ENCODE measurements at places on chromosomes 2 and 18. TPM values are rescaled to one million over a fixed set of nuclear protein-coding genes. Genes with fewer than 3 reads are reported as not detected.
A peak's percentile ranks its signal among the peaks of the same experiment; 100 is the strongest.

The CYTIP gene
- total RNA-seq = 369 TPM

The ALPI gene
- not detected for total RNA-seq

The TMEM18 gene
- total RNA-seq = 21.8 TPM

The TMEM169 gene
- total RNA-seq = 2.0 TPM

The RGPD4 gene
- total RNA-seq = not detected

DNA sequence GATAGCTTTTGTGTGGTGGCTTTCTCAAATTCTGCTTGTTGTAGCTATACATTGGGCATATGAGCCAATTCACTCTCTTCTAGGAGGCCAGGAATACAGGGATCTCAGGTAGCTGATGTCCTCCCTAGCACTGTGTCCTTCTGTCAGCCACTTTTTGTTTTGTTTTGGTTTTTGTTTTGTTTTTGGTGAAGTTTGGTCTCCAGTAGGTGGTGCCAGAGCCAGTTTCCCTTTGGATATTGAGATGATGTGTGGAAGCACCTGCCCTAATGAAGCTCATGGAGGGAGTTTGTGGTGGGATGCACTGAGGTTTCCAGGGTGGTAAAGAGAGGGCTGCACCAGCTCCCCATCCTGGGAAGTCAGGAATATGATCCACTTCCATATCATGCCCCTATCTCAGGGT is 100.5 kb upstream of the VWC2L start:
- DNase-seq = no peak
- H3K27me3 ChIP-seq = no peaks in the 10 kb centered on the region
- H3K4me1 ChIP-seq = no peaks in the 10 kb centered on the region
- no peaks in the 10 kb centered on the region for H3K36me3 ChIP-seq

- H3K4me3 ChIP-seq = peak within 1 kb of the TSS; percentile 37
- no peak for DNase-seq
- peaks cover 38% of the 10 kb centered on the region for H3K27me3 ChIP-seq
Observed at GRCh38 chr2:219571311-219572236, at the start of gene OBSL1. Gene OBSL1, minus strand, starts transcription at chr2:219571539. Its CDS starts 307 bp downstream, at chr2:219571232.

GRCh38 chr18:4256766-4257417 is 198.2 kb downstream of the DLGAP1 start:
- H3K4me3 ChIP-seq = no peak overlapping the region
- H3K27me3 ChIP-seq = no peaks in the 10 kb centered on the region
- DNase-seq = no peak
- H3K36me3 ChIP-seq = no peaks in the 10 kb centered on the region
- no peaks in the 10 kb centered on the region for H3K4me1 ChIP-seq

DNA sequence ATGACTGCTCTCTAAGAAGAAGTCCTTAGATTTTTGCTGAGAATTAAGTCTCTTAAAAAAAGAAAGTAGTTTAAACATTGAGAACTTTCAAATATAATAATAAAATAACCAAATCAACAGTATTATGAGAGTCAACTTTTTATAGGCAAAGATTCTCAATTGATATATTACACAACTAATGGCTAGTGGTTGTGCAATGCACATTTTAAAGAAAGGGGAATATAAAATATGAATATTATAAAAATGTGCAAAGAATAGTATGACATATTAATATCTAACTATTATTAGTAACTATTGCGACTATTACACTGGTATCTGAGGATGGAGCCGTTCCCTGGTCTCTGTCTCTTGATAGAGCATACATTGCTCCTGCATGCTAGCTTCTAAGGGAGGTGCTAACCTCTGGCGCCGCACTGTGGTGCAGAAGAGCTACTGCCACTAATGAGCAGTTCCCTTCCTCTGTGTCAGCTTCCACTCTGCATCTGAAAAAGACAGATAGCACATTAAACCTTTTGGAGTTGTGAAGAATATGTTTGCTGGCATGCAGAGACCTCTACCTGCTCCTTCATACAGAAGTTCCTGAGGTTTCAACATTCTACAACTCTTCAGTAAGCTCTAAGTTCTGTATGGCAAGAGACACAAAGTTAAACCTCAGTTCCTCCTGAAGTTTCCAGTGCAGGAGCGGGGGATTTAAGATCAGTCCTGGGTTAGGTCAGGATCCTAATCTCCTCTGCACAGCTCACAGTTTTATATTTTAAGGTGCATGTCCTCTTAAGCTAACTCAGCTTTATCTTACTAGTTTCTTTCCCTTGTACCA is 3.5 kb upstream of the SLC9A2 start:
- no peak overlapping the region for H3K27ac ChIP-seq
- DNase-seq = peak; percentile 64
- H3K4me3 ChIP-seq = no peak overlapping the region
- H3K4me1 ChIP-seq = peaks cover 13% of the 10 kb centered on the region
- H3K36me3 ChIP-seq = no peaks in the 10 kb centered on the region
- H3K27me3 ChIP-seq = peaks cover 42% of the 10 kb centered on the region

DNA sequence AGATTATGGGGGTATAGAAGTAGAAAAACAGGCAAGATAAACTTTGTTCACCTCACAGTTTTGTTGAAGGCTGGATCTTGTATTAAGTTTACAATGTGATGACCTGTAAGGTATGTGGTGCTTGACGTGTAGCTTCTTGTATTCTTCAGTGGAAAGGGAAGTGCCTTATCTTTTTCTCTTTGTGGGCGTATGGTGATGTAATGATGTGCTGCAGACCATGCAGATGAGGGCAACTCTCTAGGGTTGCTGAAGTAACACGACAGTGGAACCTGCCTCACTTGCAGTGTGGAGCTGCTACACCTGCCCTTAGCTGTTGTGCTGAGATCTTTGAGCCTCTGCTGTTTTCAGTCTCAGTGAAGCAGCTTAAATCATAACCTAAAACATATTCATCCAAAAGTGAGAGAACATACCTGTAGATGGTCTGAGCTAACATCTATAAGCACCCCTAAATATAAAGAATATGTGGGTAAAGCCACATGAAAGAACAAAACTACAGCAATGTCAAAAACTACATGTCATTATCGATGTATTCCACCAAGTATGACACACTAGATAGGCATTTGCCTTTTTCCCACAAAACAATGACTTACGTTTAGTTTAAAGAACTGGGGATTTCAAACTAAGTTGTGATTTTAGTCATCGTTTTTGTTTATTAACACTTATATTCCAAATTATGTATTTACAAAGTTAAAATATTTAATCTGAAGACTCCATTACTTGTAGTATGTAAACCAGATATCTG is 1144.1 kb downstream of the CNTNAP5 start:
- no peak overlapping the region for H3K27ac ChIP-seq
- H3K27me3 ChIP-seq = no peaks in the 10 kb centered on the region
- H3K36me3 ChIP-seq = no peaks in the 10 kb centered on the region
- H3K4me1 ChIP-seq = no peaks in the 10 kb centered on the region
- DNase-seq = no peak
- H3K4me3 ChIP-seq = no peak overlapping the region

- no peak for DNase-seq
- peaks cover 11% of the 10 kb centered on the region for H3K4me1 ChIP-seq
- peaks cover 3% of the 10 kb centered on the region for H3K27me3 ChIP-seq
- H3K27ac ChIP-seq = no peak overlapping the region
- no peak overlapping the region for H3K4me3 ChIP-seq
Observed at GRCh38 chr18:23595591-23595990, 9.3 kb upstream of the NPC1 start.

DNA sequence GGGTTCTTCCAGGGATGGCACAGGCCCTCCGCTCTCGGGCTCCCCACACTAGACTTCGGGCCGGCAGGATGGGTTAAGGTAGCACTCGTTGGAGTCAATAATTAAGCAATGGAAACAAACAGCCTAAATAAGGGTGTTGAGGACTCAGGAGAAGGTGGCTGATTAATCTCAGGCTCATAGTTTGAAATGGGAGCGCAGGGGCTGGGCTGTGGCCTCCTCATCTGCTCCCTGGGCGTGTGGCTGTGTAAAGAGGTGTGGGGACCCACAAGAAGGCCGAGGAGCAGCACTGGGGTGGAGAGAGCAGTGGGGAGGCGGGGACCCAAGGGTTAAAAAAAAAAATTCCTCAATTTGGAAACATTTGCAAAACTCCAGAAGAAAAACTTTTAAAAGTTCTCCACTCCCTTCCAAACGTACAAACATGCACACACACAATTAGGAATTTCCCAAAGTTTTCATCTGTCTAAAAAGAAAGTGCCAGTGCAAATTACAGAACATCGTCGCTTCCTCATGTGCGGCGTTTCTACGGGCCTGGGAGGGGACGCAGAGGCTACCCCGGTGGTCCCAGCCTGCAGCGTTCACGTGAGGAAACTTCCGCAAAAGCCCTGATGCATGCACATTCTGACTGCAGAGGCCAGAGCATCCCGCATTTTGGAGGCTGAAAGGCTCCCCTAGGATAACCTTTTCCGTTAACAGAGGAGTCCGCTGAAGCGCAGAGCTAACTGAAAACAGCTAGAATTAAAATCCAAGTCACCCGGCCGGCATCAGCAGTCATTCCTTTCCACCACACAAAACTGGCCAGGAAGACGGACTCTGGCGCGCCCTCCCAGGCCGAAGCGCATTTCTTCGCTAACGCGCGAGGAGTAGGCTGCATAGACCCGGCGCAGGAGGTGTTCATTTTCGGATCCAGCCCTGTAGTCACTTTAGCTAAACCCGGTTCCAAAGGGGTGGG is 1.0 kb upstream of the TUBB6 start:
- peaks cover 6% of the 10 kb centered on the region for H3K36me3 ChIP-seq
- H3K27me3 ChIP-seq = peaks cover 41% of the 10 kb centered on the region
